ENCODE measurements at places on chromosomes 6 and 20.

DNA sequence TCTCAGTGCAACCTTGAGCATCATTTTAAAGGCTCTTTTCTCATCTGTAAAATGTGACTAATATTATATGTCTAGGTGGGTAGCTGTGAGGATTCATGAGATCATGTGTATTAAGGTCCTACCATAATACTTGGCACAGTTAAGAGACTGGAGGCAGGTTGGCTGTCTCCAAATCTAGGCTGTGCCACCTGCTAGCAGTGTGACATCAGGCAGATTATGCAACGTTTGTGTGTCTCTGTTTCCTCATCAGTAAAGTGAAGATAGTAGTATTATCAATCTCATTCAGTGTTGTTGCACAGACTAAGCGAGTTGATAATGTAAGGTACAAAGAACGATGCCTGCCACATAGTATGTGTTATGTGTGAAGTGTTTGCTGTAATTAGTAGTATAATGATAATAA is 227.4 kb downstream of the SAMD5 start:
- DNase-seq = no peak

DNA sequence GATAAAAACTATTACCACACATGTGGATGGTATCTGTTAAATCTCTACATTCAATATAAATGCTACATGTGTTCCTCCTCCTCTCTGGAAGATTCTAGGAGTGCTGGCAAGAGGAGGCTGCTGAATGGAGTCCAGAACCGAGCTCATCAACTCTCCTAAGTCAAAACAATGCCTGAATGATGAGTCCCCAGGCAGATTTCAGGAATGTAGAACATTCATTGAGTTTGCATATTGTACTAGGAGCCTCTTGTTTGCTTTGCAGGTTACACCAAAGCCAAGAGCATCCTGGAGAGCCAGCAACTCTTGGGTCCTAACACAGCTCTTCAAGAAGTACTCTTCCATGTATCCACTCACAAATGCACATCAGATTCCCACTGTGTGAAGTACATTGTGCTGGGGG is 117.6 kb upstream of the UST start:
- DNase-seq = no peak

DNA sequence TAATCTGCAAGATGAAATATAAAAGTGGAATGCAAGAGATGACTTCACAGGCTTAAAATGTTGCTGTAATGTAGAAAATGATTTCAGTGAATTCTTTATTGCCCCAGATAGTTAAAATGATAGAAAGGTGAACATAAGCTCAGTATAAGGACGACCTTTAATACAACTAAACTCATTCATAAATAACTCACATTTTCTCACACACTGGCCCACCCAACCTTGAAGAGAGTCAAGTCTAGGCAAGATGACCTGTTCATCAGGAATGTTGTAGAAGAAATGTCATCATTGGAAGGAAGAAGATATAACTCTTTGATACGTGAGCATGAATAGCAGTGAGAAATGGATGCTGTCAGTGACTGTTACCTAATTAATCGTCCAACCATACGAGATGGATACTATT is 111.1 kb upstream of the SASH1 start:
- DNase-seq = no peak

- DNase-seq = no peak
Measured at GRCh38 chr20:25257130-25257529, 9.2 kb downstream of the PYGB start.

DNA sequence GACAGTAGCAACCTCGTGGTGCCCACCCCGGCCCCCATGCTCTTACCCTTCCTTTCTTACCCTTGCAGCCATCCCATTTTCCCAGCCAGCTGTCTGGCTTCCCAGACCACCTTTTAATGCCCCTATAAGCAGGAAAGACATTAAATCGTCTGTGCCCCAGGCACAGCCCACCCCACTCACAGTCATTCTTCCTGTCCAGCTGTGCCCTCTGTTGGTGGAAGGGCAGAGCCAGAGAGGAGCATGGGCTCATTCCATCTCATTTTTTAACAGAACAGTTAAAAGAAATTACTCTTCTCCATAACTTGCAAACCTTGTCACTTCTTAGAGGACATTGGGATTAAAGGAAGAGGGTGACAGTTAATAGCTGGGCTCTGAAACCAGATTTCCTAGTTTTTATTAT is 240.5 kb downstream of the NRN1 start:
- DNase-seq = no peak

DNA sequence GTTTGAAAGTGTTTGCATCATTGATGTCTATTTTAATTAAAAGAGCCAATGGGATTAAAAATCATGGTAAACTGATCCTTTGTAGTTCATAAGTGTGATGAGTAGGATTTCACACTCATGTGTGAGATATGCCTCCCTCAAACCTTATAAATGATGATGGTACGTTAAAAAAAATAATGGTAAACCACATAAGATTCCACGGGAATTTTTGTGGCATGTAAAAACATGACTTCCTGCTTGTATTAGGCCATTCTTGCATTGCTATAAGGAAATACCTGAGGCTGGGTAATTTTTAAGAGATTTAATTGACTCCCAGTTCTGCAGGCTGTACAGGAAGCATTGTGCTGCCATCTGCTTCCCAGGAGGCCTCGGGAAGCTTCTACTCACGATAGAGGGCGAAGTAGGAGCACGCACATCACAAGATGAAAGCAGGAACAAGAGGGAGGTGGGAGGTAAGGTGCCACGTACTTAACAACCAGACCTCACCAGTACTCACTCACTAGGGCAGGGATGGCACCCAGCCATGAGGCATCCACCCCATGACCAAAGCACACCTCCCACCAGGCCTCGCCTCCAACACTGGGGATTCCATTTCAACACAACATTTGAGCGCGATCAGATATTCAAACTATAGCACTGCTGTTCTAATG is 187.6 kb upstream of the QKI start:
- DNase-seq = no peak

- DNase-seq = peak; percentile 49
Measured at GRCh38 chr6:27505209-27506027, 32.5 kb upstream of the ZNF184 start.

DNA sequence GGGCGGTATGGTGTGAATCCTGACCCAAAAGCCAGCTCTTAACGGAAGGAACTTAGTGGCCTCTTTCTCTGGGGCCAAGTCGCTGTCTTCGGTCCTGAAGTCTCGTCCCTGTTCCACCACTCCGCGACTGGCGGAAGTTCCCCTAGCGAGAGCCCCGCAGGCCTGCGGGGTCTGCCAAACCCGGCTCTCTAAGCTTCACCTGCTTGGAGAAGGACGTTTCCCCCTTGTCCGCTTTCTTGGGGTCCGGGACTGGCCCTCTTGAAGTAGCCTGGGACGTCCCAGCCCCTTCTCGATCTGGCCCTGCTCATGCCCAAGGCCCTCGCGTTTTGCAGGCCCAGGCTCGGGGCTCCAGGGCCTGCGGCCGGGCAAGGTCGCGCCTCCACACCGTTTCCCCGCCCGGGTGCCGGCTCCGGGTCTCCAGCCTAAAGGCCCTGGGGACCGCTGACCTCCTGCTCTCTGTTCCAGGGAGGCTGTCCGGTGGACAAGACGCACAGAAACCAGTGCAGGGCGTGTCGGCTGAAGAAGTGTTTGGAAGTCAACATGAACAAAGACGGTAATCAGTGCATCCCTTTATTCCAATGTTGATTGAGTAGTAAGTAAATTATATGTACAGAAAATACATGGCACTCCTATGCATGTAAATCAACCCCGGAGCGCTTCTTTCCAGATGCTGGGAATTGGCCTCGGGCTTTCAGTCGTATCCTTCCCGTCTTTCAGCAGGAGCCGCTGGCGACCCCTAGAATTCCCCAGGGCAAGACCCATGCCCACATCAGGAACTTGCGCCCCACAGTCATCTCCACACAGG is 8.8 kb downstream of the NR2E1 start:
- DNase-seq = no peak

DNA sequence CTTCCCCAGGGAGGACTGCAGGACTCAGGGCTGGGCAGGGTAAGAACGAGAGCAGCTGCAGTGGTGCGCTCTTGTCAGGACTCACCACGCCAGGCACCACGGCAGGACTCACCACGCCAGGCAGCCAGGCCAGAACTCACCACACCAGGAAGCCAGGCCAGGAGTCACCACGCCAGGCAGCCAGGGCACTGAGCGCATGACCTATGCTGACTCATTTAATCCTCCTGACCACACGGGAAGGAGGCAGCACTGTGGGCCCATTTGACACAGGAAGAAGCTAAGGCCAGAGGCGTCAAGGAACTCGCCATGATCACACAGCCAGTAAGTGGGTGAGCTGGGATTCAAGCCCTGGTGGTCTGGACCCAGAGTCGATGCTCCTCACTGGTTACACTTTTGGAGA is 189.3 kb downstream of the PREX1 start:
- no peak for DNase-seq

GRCh38 chr6:78487401-78487800 is 379.9 kb upstream of the IRAK1BP1 start:
- DNase-seq = no peak

GRCh38 chr20:40686434-40686882 is 2.6 kb downstream of the MAFB start:
- DNase-seq = no peak

GRCh38 chr6:77548662-77549366 is 85.5 kb upstream of the HTR1B start:
- DNase-seq = no peak

GRCh38 chr6:123859291-123859690 is 55.6 kb downstream of the NKAIN2 start:
- no peak for DNase-seq

DNA sequence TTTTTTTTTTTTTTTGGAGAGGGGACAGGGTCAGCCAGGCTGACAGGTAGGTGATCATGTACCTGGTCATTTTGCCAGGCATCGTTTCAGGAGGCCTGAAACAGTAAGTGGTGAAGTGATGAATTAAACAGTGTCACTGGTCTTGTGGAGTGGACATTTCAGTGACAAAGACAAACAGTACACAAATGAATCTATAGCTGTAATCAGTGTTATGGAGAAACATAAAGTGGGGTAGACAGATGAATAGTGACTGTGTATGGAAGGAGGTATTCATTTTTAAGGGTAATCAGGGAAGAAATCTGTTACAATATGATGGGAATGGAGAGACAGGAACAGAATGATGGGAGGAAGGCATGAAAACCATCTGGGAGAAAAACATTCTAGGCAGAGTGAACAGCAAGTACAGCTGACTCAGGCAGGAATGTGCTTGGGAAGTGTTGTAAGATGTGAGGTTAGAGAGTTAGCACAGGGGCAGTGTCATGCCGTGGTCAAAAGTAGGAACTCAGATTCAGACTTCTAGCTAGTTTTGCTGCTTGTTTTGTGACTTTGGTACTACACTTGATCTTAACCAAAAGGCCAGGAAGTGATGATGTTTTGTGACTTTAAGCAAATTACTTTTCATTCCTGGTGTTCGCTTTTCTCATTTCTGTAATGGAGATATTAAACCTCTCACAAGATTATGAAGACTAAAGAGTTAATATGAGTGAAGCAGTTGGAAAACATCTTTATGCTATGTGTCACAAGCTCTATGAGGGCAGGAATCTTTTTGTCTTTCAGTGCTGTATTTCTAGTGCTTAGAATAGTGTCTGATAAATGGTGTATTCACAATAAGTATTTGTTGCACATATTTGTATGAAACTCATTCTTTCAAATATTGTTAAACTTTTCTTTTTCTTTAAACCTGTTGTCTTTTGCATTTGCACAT is 43.4 kb downstream of the QKI start:
- no peak for DNase-seq

GRCh38 chr20:59042151-59042795 is at the start of gene PRELID3B:
PRELID3B (minus strand) TSS chr20:59042786; CDS start chr20:59042730, 56 bp downstream.
- no peak for DNase-seq

DNA sequence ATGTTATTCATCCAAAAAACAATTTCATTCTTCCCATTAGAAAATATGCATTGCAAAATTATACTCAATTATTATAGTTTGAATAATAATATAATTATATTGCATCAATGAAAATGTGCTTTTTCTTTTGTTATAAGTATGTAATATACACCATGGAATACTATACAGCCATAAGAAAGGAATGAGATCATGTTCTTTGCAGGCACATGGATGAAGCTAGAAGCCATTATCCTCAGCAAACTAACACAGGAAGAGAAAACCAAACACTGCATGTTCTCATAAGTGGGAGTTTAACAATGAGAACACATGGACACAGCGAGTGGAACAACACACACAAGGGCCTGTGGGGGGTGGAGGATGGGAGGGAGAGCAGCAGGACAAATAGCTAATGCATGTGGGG is 2.1 kb upstream of the NKAPL start:
- no peak for DNase-seq

- DNase-seq = no peak
Measured at GRCh38 chr20:37351689-37352607, 6.0 kb downstream of the SRC start.

- no peak for DNase-seq
Measured at GRCh38 chr6:110981202-110981600, 637 bp upstream of the RPF2 start.

DNA sequence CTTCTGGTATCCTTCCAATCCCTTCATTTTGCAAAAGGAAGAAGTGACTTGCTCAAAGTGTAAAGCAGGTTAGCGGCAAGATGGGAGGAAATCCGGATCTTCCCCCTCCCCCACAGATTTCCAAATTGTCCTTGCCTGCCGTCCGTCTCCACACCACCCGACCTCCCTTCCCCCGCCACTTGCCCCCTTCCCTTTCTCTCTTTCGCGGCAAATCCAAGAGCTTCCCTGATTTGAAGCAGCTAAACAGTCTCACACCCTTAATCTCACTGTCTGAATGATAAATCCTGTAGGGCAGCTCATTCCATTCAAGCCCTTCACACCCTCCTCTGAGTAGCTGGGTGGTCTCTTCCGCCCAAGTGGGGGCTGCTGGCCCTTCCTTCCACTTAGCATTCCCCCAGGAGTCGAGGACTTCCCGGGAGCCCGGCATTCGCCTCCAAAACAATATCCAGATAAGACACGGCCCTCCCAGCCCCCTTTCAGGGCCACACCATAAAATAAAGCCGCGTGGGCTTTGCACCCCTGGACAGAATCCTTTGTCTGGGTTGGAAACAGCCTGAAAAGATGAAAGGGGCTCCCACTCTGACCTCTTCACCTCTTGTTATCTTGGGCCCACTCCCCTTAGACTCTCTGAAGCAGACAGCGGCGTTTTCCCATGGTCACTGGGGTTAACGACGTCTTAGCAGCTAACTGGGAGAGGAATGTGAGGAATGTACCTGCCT is 44.0 kb upstream of the PIM1 start:
- no peak for DNase-seq

GRCh38 chr20:24880356-24880755 is 68.7 kb upstream of the CST7 start:
- no peak for DNase-seq

DNA sequence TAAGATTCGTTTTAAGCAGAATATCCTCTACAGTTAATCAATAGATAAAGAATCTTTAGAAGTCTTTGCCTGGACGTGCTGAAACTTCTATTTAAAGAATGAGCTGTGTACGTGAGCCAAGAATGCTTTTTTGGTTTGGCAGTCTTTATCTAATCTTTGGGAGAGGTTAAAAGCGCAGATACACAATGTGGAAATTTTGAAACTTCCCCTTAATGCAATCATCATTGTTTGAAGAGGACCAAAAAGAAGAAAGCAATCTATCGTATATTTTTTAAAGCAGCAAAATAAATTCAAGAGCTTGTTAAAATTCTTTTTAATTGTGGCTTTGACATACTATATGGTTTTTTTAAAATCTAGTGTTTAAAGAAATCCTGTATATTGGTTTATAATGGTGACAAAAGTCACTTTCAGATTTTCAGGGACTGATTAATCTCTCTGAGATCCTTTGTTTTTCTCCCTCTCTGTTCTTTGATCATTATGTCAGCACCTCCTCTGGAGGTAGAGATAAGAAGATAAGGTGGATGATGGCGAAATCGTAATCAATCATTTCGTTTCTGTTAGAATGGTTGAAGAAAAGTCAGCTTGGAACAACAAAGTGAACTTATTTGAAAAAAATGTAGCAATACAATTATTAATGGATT is 92.1 kb upstream of the FAM184A start:
- DNase-seq = no peak

- DNase-seq = no peak
Measured at GRCh38 chr6:40555092-40555491, 32.1 kb downstream of the LRFN2 start.
